Stimulated activated CD4-positive, alpha-beta T cell treated with anti-CD3 and anti-CD28 coated beads, Interleukin-1b, Interleukin-23, amount 100 ng/mL, for 1 hour (primary cell): ENCODE measurements at places on chromosomes 5 and 9.

DNA sequence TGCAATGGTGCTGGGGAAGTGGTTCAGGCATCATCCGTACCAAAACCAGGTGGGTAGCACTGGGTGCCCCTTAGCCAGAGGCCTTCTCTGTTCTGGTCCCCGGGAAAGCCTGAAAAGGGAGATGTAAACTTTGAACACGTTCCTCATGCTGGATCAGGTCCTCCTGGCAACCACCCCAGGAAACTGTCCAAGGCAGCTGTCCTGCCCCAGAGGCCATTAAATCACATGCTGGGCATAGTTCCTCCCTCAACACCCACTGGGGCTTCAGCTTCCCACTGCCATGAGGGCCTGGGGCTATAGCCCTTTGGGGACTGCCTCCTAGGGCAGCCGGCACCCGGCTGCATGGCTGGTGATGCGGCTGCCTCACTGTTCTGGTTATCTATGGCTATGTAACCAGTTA is 228.9 kb upstream of the MVB12B start:
- no peak for DNase-seq

GRCh38 chr9:61666310-61666709 is 476.5 kb downstream of the SPATA31A7 start:
- DNase-seq: no peak

DNA sequence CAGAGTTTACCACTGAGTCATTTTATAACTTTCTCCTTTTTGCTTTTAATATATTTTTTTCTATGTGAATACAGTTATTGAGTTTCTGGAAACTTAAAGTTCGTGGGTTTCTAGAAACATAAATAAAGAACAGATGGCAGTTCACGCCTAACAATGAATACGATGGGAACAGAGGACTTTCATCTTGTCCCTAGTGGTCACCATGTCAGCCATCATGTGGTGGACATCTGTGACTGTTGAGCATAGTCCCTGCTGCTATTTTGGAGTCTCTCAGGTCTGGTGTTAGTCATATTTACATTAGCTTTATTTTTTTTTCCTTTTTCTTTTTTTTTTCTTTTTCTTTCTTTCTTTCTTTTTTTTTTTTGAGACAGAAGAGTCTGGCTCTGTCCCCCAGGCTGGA is 85.3 kb downstream of the XRCC4 start:
- no peak for DNase-seq

DNA sequence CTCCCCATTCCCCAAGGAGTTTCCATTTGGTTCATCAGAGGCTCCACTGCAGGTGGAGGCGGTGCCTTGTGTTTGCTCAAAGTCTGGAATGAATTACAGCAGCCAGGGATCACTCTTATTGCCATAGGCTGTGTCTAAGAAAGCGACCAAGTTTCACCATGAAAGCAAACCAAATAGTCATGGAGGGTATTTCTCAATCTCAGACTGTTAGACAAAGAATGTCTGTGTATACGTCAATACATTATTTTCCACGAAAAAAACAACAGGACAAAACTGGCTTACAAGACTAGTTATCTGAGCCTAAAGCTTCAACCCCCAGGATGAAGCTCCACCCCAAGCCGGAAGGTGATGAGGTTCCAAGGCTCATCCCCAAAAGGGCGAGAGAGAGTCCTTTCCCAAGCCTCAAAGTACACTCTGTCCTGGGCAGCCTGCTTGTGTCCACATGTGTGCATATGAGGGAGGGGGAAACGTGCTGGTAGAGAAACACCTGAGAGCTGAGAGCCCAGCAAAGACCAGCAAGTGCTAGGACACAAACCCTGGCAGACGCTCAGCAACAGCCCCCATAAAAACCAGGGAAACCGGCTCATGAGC is 4.3 kb downstream of the B4GALT1 start:
- DNase-seq: no peak

GRCh38 chr5:129003232-129003631 is 37.9 kb downstream of the SLC27A6 start:
- no peak for DNase-seq

DNA sequence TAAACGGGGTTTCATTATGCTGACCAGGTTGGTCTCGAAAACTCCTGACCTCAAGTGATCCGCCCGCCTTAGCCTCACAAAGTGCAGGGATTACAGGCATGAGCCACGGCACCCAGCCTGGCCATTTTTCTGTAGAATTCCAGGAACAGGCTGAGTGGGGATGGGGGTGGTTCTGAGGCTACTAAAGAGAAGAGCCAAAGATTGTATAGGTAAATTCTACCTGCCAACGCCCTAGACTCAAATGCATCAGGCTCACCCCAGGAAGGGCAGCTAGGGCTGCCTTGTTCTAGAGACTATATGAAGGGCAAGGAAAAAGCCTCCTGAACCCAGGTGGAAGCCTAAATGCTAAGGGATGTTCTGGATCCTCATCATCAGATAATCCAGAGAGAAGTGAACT is 1.6 kb upstream of the C5orf52 start:
- no peak for DNase-seq

DNA sequence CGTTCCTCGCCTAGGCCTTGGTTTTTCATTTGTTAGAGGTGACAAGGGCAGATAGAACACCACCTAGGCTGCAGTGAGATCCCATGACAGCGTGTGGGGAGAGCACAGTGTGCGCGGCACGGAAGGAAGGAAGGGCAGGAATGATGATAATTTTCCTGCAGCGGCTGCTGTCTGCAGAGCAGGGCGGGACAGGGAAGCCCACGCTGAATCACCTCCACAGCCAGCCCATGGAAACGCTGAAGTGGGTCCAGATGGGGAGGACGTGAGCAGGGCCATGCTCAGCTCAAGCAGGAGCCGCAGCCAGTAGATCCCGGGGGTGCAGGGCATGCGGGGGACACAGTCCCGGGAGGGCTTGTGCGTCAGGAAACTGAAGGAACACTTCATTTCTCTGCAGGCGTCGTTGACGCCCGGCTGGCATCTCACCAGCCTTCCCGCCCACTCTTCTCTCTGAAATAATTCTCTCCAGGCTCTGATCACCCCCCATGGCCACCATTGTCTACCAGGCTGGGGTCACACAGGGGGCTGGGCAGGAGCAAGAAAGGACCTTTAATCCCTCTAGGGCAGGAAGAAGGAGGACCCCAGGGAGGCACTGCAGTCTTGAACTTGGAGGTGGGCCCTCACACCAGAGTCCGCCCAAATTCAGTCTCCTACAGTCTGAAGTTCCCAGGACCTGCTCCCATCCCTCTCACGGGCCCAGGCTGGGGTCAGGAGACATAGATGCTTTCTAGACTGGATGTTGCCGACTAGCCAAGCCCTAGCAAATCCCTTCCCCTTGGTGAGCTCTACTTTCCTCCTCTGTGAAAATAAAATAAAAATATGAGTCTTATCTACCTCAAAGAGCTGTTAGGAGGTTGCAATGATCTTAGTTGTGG is 20.9 kb upstream of the SYNPO start:
- no peak for DNase-seq

DNA sequence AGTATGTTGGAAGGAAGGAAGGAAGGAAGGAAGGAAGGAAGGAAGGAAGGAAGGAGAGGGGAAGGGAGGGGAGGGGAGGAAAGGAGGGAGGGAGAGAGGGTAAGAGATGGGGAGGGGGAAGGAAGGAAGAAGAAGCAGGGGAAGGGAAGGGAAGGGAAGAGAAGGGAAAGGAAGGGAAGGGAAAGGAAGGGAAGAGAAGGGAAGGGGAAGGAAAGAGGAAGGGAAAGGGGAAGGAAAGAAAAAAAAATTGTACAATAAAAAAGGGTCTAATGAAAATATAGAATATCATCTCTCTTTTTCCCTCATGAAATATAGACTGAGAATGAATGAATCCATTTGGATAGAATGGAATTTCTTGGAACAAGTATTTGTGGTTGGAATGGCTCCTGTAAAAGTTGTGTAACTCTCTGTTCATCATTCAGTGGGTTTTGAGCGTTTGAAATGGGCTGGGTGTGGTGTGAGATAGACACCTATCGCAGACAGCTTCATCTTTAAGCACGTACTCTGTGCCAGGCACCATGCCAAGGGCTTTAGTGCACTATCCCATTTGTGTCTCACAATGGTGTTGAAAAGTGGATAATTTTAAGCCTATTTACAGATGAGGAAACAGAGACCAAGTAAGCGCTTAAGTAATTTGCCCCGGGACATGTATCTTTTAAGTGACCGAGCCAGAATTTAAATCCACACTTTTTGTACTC is 11.6 kb upstream of the PAPPA start:
- DNase-seq: no peak

DNA sequence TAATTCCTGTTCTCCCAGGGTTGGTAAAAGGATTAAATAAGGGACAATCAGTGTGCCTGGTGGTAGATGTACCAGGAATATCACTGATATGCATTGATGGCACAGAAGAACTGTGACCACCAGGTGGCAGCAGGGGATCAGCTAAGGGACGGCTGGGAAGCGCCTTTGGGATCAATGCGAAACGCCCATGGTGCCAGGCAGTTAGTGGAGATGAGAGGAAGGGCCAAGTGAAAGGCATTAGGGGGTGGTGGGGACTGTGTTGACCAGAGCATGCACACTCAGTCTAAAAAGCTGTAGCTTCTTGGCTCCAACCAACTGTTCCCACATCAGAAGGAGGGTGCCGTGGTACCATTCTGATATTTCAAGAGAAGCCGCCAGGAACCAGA is 55.6 kb downstream of the ARHGEF37 start:
- DNase-seq: no peak

DNA sequence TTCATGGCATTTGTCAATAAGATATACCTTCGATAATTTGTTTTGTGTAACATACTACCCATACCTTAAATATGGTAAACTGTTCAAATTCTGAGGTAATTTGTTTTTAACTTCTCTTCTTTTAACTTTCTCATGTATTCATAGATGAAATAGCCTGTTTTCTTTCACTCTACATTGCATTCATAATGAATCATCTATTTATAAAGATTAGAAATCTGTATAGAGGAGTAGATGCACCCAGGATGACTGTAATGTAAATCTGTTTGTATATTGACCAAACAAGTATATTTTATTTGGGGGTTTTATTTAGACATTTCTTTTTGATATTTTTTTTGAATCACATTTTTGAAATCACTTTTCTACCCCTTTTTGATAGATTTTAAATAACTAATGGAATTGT is 144.6 kb downstream of the CD180 start:
- no peak for DNase-seq

DNA sequence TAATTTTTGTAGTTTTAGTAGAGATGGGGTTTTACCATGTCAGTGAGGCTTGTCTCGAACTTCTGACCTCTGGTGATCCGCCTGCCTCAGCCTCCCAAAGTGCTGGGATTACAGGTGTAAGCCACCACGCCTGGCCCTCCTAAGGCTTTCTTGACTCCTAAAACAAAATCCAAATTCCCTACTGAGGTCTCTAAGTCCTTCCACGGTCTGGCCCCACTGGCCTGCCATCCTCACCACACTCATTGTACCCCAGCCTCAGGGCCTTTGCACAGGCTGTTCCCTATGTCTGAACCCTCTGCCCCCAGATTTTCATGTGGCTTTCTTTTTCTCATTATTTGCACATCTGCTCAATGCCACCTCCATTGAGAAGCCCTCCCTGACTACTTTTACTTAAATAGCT is 34.7 kb upstream of the MVB12B start:
- no peak for DNase-seq

- no peak for DNase-seq
These were observed 19.3 kb upstream of the ORM1 start for GRCh38 chr9:114303571-114303970.

DNA sequence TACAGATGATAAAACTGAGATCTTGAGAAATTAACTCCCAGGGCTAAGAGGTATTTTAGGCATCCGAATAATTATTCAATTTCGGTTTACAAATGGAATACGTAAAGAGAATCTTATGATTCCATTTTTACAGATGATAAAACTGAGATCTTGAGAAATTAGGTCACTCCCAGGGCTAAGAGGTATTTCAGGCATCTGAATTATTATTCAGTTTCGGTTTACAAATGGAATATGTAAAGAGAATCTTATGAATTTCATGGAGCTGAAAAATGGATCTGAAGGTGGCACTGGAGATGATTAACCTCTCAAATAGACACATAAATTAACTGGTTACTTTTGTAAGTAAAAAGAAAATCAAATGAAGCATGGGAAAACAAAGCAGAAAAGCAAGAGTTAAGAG is 44.2 kb downstream of the FGF1 start:
- no peak for DNase-seq

DNA sequence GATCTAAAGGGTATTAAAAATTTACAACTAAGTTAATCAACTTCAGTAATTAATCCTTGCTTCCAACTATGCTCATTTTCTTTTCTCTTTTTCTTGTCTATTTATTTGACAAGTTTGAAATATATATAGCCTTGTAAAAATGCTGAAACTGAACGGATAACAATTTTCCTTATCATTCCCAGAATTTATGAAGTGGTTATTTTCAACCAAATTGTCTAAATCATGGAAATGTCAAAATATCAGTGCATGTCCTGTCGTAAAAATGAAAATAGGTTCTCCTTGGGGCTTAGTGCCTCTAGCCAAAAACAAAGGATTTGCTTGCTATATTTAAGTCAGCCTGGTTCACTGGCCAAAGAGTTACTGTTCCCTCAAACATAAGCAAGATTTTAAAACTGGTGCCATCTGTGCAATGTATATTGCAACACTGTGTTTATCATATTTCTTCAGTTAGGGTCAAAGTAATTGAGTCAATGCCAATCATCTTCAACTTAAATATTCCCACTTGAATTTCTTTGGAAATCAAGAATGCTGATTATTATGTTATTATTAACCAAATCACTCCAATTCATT is 798.3 kb downstream of the MAT2B start:
- no peak for DNase-seq

- no peak for DNase-seq
These were observed 1.7 kb upstream of the POMT1 start for GRCh38 chr9:131500939-131501541.

GRCh38 chr5:151047814-151048425 is 27.5 kb downstream of the GPX3 start:
- no peak for DNase-seq

DNA sequence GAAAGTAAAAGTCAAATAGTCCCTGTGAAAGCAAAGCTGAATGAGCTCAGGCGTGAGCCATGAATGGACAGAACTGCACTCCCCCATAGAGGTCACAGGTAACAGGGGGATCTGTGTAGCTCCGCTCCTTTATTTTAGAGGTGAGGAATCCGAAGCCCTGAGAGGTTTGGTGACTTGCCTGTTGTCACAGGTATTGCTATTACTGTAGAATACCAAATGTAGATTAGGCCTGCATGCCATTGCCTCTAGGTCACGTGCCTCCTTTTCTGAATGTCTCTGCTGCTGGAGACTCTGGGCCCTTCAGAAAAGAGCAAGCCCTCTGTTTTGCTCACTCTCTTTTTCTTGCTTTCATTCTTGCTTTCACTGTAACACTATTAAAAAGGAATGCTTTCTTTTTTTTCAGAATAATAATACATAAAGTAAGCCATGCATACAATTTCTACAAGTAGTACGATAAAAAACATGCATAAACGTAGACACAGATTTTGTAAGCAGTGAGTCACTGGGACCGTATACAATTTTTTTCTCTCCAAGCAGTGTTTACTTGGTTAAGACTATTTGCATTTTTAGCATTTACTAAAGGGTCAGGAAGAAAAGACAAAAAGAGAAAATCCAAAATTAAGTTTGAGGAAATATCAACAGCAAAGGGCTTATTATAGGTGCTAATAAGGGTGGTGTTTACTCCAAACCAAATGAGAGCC is 568.7 kb upstream of the ADAMTS16 start:
- no peak for DNase-seq
